ENCODE measurements at places on chromosomes 6 and 20. TPM values are rescaled to one million over a fixed set of nuclear protein-coding genes. Genes with fewer than 3 reads are reported as not detected.

MARCKS gene
- total RNA-seq = 248 TPM

MEI4 gene
- 0.99 TPM for total RNA-seq

OR12D2 gene
- not detected for total RNA-seq

EPHA7 gene
- 39.6 TPM for total RNA-seq

SLPI gene
- 61.1 TPM for total RNA-seq

TIAM2 gene
- 50.8 TPM for total RNA-seq

SAMD3 gene
- total RNA-seq = 7.9 TPM

PAX1 gene
- total RNA-seq = 0.33 TPM

THBS2 gene
- 132 TPM for total RNA-seq

NKX2-2 gene
- not detected for total RNA-seq

RAD21L1 gene
- 0.38 TPM for total RNA-seq

CST7 gene
- total RNA-seq = 0.60 TPM

PHACTR1 gene
- total RNA-seq = 21.8 TPM

APCDD1L gene
- total RNA-seq = 5.1 TPM

LY6G6D gene
- not detected for total RNA-seq

DUSP15 gene
- total RNA-seq = 9.0 TPM

ZSCAN23 gene
- 26.7 TPM for total RNA-seq

COL19A1 gene
- total RNA-seq = 2.3 TPM

CTAGE9 gene
- not detected for total RNA-seq

LY86 gene
- total RNA-seq = 2.1 TPM

GHRH gene
- total RNA-seq = not detected

SMOC2 gene
- 56.6 TPM for total RNA-seq

SIRPB2 gene
- 1.2 TPM for total RNA-seq

CTCFL gene
- 0.27 TPM for total RNA-seq

PRPH2 gene
- 147 TPM for total RNA-seq

GJA1 gene
- 209 TPM for total RNA-seq

TMC2 gene
- total RNA-seq = not detected

HIVEP1 gene
- total RNA-seq = 36.8 TPM

ZC2HC1B gene
- total RNA-seq = not detected

MATN4 gene
- 11.4 TPM for total RNA-seq

MPIG6B gene
- total RNA-seq = 0.55 TPM

TREM2 gene
- total RNA-seq = 0.38 TPM

FKBP1C gene
- total RNA-seq = not detected

CD93 gene
- total RNA-seq = 47.2 TPM

Measured in camera-type eye (tissue), 1 donor.